Stimulated activated CD4-positive, alpha-beta T cell treated with anti-CD3 and anti-CD28 coated beads, Interleukin-2, amount 100 ng/mL, for 24 hours (primary cell): ENCODE measurements at places on chromosomes 1 and 21.

DNA sequence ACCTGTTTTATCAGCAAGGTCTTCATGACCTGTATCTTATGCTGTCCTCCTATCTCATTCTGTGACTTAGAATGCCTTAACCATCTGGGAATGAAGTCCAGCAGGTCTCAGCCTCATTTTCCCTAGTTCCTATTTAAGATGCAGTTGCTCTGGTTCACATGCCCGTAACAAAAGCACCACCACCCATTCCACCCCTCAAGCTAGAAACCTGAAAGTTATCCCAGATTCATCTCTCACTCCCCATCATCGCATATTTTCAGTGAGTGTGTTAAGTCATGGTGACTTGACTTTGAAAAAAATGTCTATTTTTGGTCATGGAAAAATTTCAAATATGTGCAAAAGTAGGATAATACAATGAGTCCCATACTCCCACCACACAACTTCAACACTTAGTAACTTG, 11.7 kb downstream of the HMGN2 start:
- no peak for DNase-seq

DNA sequence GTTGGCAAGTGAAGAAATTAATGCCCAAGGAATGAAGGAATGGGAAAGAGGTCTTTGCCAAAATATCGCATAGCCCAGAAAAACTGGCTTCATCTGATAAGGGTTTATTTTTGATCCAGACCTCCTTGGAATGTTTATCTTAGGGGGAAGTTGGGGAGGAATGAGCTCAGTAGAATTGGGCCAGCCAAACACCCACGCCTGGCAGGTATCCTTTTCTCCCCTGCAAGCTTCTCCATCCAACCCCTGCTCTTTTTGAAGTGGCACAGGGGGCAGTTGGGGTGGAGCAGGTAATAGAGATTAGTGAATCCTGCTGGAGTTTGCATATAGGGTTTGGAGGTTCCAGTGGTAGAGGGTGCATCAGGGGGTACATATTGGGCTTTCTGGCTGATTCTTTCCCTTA, 21.1 kb downstream of the INTS3 start:
- DNase-seq, result no peak

- DNase-seq, result no peak
Measured at GRCh38 chr1:116489231-116489697, 81.6 kb downstream of the CD58 start.

GRCh38 chr1:92051948-92052347, 22.2 kb downstream of the EPHX4 start:
- no peak for DNase-seq

- no peak for DNase-seq
Measured at GRCh38 chr1:211371406-211372105, 44.9 kb downstream of the TRAF5 start.

- DNase-seq, result no peak
Measured at GRCh38 chr1:231416901-231417300, 5.2 kb downstream of the EGLN1 start.

DNA sequence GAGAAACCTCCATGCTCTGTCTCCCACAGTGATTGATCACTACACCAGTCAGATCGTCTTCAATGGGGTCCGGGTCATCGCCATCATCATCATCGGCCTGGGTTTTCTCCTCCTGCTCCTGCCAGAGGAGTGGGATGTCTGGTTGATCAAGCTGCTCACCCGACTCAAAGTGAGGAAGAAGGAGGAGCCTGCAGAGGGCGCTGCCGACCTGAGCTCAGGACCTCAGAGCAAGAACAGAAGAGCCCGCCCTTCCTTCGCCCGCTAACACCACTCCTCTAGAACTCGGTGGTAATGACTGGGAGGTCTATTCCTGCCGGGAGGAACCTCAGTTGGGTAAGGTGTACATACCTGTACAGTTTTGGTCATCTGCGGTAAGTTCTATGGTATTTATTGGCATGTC, 50.3 kb upstream of the COA6 start:
- DNase-seq, result peak; percentile 70

GRCh38 chr1:213519098-213519497, 468.1 kb downstream of the RPS6KC1 start:
- no peak for DNase-seq

DNA sequence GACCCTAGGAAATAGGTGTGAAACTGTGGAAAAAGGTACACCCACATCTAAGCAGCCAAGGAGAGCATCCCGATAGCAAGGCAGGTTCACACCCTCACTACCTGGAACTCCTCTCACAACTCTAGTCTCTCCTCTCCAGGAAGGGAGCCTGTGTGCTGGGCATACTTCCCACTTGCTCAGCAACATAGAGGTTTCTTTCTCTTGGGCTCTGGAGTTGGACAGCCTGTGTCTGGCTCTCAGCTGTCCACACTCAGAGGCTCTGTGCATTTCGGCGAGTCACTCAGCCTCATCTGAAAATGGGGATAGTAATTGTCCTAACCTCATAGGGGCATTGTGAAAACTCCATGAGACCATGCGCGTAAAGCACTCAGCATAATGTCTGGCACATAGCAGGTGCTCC, 29.6 kb upstream of the VWA5B1 start:
- DNase-seq, result no peak

- no peak for DNase-seq
Measured at GRCh38 chr1:213136190-213136917, 85.3 kb downstream of the RPS6KC1 start.

GRCh38 chr1:37561133-37562132, 4.7 kb downstream of the DNALI1 start:
- peak; percentile 39 for DNase-seq

DNA sequence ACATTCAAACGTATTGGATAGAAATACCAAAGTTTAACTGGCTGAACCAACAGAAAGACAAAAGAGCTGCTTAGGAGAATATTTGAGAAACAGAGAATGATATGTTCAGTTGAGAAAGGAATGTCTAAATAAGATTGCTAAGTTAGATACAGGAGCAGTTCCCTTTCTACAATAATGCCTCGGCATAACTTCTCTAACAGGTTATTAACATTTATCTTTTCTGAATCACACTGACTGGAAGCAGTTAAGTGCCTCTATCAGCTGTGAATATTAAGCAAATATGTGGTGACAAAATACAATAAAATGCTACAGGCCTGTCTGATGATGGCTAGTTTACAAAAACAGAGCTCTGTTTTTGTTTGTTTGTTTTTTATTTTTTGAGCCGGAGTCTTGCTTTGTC, 121.9 kb downstream of the KCNK1 start:
- DNase-seq, result no peak

DNA sequence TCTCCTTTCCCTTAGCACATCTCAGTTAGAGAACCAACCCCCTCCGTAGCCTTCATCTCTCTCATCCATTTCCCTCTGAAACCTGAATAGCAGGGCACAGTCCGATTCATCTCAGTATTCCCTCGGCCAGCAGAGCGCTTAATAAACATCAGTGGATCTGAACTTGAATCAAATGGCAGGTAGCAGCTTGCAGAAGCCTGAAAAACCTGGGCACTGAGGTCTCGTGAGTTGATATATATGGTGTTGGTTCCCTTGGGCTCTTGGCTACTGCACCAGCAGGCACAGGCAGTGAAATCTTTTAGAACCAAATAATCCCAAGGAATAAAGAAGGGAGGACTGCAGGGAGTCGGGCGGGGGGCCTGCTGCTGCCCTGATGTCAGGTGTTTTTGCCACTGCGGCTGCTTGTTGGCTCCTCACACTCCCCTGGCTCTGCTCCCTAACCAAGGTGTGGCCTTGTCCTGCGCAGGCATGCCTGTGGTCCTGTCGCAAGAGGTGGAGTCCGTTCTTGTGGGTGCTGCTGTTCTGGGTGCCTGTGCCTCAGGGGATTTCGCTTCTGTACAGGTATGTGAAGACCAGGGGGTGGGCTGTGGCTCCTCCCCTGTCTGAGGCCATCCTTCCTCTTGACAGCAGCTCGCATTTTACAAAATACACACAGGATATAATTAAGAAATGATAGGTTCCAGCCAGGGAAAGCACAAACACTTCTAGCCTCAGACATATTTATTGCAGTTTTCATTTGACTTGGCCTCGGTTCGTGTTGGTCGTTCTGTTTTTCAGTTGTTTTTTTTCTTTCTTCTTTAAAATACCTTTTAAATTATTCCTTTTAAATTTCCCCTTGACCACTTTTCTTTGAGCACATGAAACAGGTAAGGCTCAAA, 140.9 kb upstream of the HOOK1 start:
- no peak for DNase-seq

DNA sequence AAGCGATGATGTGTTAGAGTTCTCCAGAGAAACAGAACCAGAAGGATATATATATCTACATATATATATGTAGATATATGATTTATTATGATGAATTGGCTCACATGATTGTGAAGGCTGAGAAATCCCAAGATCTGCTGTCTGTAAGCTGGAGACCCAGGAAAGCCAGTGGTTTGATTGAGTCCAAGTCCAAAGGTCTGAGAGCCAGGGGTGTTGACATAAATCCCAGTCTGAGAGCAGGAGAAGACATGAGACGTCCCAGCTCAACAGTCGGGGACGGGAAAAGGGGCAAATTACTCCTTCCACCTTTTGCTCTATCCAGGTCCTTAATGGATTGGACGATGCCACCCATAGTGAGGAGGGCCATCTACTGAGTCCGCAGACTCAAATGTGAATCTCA, 126.6 kb downstream of the PRDM2 start:
- DNase-seq, result no peak

- no peak for DNase-seq
Measured at GRCh38 chr1:110133436-110133835, 16.9 kb upstream of the SLC6A17 start.

GRCh38 chr1:40078512-40079333, 18.3 kb downstream of the PPT1 start:
- DNase-seq, result peak; percentile 37

GRCh38 chr1:18890706-18891425, 11.5 kb downstream of the ALDH4A1 start:
- DNase-seq, result no peak

GRCh38 chr1:179575497-179576314, at the start of gene NPHS2:
TSS of gene NPHS2 (minus strand) at chr1:179575948. CDS start at chr1:179575864, 84 bp downstream.
- no peak for DNase-seq

DNA sequence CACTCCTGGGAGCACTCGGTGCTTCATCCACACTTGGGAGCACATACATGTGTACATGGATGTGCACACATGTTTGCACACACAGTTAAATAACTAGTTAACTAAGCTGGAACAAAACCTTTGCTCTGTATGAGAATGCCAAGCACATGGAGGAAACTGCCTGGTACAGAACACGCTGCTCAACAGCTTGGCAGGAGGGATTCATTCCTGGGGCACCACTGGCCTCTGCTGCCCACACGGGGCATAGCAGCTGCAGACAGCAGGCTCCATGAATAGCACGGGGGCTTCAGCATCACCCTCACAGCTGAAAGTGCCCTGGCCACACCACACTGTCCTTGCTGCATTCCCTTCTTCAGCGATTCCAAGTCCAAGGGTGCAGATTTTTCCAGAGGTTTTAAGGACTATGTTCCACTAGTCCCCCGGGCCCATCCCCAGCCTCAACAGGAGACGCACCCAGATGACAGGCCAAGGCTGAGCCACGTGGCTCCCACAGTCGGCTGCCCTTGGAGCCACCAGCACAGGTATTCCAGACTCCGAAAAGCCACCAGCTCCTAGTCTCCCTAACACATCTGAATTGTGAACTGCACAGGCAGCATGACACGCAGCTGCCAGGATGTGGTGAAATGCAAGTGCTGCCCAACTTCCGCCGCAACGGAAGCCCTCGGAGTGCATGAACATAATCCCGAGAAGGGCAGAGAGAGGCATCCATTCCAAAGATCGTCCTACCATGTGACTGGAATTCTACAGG, 16.9 kb downstream of the NPHP4 start:
- DNase-seq, result peak; percentile 39

DNA sequence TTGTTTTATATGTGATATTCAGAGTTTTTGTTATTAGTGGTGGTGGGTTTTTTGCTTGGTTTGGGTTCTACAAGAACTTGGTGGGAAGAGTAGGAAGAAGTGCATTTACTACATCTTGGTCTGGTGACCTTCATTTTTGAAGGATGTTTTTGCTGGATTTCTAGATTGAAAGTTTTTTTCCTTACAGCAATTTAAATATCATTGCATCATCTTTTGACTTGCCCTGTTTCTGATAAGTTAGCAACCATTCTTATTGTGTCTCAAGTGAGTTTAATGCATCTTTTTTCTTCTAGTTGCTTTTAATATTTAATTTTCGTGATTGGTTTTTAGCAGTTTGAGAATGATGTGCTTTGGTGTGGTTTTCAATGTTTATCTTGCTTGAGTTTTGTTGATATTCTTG, 447.7 kb downstream of the DISC1 start:
- DNase-seq, result no peak

GRCh38 chr1:50333595-50333974, 89.7 kb downstream of the DMRTA2 start:
- DNase-seq, result peak; percentile 58

DNA sequence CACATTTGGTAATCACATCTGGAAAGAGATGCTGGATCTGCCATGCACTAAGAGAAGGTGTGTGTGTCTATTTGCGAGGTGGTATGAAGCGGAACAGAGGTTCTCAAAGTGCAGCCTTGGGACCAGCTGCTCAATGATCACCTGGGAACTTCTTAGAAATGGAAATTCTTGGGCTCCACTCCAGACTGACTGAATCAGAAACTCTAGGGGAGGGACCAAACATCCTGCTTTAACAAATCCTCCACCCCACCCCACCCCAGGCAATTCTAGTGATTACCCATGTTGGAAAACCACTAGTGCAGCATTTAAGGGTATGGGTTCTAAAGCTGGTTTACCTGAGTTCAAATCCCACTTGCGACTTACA, 143.9 kb upstream of the JUN start:
- DNase-seq, result no peak

DNA sequence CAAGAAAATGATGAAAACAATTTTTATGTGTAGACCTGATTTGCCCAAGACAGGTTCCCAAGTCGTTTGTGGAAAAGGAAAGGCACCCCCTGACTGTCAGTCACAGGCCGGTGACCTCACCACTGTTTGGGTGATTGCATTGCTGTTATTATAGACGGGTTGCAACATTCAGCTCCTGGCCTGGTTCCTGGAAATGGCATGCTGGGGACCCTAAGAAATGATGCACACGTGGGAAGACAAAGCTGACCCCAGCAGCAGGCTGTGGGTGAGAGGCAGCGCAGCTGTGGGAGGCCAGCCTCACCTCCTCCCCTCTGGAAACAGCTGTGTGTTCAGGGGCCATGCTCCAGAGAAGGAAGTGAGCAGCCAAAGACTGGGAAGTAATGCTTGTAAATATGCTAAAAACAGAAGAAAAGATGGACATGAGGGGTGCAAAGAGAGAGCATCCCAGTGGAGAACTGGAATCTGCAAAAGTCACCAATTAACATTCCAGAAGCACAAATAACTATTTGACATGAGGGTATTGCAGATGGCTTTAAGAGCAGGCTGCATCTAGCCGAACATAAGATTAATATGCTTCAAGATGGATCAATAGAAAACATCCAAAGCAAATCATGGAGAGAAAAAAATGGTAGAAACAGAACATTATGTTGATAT, 23.4 kb upstream of the ABCG1 start:
- DNase-seq, result no peak

GRCh38 chr1:176949033-176949662, 215.4 kb downstream of the ASTN1 start:
- peak; percentile 37 for DNase-seq
